ENCODE measurements at places on chromosomes 1 and 21.

GRCh38 chr1:205794011-205794730 is 18.8 kb downstream of the SLC41A1 start:
- no peak for DNase-seq

DNA sequence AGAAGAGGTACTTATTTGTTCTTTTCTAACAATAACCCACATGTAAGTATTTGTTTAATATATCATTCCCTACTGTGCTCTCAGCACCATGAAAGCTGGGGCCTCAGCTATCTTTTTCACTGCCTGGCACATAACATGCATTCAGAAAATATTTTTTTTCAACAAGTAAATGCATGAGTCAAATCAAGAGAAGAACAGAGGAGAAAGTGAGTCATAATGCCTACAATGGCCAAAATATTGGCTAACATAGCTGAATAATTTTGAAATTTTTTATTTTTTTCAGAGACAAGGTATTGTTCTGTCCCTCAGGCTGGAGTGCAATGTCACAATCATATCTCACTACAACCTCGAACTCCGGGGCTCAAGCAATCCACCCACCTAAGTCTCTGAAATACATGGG is 252.2 kb upstream of the ADAMTS5 start:
- no peak for DNase-seq

DNA sequence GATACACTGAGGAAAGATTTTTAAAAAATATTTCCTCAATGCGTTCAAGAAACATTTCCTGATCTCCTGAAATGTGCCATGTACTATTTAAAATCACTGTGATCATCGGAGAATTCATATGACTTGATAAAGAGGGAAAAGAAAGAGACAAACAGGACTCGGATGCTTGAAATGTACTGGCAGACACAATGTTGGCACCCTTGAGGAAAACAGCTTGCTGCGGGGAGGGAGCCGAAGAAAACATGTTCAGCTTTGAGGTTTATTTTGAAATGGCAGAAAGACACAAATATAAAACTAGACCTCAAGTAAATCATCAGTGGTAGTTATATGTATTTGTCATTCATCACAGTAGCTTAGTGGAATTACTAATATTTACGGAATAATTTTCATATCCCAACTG is 100.9 kb upstream of the BRINP3 start:
- no peak for DNase-seq

DNA sequence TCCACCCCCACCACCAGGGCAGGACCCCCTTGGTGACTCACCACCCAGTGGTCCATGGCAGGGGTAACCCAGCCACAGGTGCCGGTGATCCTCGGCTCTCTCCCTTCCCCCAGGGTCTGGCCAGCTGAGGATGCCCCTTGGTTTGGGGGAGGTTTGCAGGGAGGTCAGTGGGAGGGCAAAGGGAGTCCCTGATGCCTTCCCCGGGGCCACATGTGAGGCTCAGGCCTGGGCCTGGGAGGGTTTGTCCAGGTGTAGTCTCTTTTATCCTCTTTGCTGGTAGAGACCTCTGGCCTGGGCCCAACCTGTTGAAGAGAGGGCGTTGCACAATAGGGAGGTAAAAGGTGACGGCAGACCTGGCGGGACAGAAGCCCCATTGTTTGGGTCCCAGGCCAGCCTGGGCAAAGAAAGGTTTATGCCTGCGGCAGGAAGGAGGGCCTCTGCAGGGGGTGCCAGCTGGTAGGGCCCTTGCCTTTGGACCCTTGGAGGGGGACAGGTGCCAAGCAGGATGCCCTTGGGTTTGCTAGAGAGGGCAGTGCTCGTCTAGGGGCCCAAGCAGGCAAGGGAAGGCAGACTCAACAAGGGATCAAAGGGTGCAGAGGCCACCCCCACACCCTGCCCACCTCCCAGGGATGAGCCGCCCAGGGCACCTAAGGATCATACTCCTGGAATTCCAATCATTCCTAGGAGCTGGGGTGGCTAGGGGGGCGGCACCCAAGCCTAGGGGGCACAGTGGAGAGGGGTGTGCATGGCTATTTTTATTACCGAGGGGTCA is 760 bp upstream of the TINAGL1 start:
- DNase-seq = no peak

DNA sequence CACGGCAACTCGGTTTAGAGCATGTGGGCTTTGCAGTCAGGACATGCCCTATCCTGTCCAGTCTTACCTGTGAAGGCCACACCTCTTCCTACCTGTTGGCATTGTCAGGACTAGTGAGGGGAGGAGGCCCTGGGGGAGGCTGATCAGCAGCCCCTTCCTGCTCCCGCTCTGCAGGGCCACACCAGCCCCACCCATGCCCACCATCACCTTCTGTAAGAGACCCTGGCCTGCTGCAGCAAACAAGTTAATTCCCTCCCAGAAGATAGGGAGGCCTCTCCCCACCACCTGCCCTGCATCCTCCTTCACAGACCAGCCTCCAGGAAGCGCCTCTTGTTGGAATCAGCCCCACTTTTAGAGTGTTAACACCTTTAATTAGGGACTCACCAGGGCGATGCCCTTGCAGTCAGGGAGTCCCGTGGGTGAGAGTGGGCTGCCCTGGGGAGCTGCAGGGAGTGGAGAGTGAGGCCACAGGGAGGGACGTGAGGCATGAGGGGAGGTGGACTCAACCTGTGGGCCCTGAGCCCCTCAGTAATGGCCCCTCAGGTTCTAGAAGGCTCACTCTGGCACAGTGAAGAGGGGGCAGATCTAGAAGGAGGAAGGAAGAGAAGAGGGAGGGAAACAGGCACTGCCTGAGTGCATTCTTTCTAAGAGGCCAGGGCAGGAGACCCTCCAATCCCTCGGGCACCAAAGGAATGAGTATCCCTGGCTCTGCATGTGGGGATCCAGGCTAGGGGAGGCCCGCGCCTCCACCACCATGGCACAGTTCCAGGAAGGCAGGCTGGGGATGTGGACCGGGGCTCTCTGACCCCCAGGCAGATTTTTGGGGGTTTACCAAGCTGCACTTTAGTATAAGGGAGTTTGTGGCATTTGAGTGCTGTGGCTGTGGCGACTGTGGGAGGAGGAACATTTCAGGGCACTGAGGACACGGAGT is 8.2 kb downstream of the UMODL1 start:
- no peak for DNase-seq

DNA sequence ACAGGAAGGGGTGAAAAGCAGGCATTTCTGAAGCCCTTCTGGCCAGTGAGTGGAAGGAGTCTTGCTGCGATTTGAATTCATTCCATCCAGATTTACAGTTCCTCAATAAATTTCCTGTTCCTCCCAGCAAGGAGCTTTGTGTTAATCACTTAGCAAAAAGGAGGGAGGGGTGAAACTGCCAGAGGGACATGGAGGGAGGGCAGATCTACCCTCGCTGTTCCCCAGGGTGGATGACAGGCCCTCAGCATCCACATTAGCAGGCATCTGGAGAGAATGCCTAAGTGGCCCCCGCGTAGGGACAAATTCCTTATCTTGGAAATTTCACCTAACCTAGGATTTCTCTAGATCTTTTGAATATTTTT is 1.2 kb downstream of the ETV3 start:
- peak; percentile 36 for DNase-seq

DNA sequence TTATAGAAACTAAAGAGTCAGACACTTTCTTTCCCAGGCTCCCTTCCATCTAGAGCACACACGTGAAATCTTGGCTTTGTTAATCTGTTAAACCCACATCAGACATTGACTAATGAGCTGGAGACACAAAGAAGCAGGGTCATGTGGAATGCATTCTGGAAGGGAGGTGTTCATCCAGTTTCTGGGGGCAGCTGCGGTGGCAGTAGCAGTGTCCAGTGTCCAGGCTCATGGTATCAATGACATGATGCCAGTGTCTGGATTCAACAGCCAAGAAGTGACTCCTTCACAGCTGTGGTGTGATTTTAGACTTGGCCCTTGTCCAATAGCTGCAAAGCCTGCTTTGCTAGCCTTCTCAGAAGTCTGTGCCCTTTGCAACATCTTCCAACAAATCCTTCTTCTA is 95.2 kb downstream of the NTPCR start:
- DNase-seq = no peak

GRCh38 chr1:118963456-118964430 is 24.4 kb downstream of the TBX15 start:
- DNase-seq = peak; percentile 70

- peak; percentile 54 for DNase-seq
Measured at GRCh38 chr1:42682739-42683531, 717 bp downstream of the YBX1 start.

Data from MV-4-11 (cell line).